ENCODE measurements at places on chromosomes 1 and 21.

- no peak for DNase-seq
Measured at GRCh38 chr1:66275083-66275482, 258.9 kb upstream of the SGIP1 start.

GRCh38 chr1:218669431-218669830 lies 324.3 kb downstream of the TGFB2 start:
- no peak for DNase-seq

- DNase-seq = no peak
Measured at GRCh38 chr1:205593532-205593931, 38.3 kb downstream of the ELK4 start.

DNA sequence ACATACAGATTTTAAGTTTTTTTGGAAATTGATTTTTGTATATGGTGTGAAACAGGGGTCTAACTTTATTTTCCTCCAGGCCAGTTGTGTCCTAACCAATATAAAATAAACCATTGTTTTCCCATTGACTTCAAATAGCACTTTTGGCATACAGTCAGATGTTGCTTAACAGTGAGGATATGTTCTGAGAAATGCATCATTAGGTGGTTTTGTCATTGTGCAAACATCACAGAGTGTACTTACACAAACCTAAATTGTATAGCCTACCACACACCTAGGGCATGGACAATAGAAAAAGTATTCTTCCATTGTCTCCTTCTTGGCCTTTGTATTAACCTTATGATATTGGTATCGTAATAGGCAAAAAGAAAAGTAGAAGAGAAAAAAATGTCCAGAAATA lies 37.4 kb upstream of the DISP1 start:
- no peak for DNase-seq

GRCh38 chr1:71196685-71197084 lies 115.8 kb upstream of the ZRANB2 start:
- DNase-seq = no peak

DNA sequence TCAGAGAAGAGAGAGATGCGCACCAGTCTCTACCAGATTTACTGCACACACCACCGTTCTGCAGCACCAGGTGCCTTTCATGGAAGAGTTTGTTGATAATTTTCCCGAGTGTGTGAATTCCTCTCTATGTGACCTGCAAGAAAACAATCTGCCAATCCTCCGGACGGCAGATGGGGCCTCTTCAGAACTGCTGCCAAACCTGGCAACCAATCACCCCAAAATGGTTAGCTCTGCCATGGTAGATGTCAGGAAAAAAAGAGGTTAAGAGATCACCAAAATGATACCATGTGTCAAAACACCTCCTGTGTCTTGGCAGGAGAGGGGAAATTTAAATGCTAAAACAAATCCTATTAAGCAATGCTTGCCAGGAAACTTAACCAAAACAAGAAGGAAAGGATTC lies 96.5 kb downstream of the DAB1 start:
- no peak for DNase-seq

GRCh38 chr1:36083635-36084496 lies at the start of gene TEKT2:
TSS of gene TEKT2 (plus strand) at chr1:36084094. CDS start at chr1:36084922, 828 bp downstream.
- DNase-seq = no peak

- no peak for DNase-seq
Measured at GRCh38 chr1:53448241-53448841, 10.9 kb upstream of the DMRTB1 start.

- DNase-seq = no peak
Measured at GRCh38 chr1:231566496-231566895, 38.0 kb downstream of the TSNAX start.

DNA sequence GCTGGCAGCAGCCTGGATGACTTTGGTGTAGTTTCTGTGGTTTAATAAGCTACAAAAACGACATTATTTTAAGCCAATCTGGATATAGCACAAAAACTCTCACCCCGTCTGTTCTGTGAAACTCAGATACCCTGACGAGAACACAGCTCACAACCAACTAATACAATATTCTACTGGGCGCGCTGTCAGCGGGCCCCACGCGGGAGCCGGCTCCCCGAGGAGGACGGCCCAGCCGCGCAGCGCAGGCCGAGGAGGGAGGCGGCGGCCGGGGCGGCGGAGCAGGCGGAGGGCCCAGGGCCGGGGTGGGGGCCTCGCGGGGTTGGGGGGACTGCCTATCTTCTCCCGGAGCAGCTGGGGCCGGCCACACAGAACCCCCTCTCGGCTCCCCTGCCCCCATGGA lies 87.2 kb upstream of the POU3F1 start:
- no peak for DNase-seq

- DNase-seq = no peak
Measured at GRCh38 chr1:12565094-12565965, 52.7 kb downstream of the DHRS3 start.

GRCh38 chr1:72178266-72178665 lies 104.1 kb downstream of the NEGR1 start:
- no peak for DNase-seq

GRCh38 chr1:5601516-5601915 lies 390.7 kb downstream of the NPHP4 start:
- DNase-seq = no peak

DNA sequence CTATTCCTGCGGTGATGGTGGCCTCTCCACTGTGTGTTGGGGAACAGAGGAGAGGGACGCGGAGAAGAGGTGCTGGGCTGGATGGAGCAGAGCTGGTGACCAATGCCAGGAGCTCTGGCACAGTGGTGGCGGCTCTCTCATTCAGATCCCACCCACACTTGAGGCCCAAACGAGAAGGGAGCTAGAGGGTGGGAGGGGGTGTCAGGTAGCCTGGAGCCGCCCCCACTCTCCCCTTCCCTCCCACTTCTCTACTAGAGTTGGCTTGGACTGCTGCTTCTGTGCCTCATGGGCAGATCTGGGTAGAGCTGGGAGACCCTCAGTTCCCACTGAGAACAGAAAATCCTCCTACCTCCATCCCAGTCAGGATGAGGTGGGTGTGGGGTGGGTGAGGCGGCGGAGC lies 3.5 kb downstream of the TTC39A start:
- DNase-seq = no peak

GRCh38 chr1:226814751-226815537 lies 55.5 kb upstream of the PSEN2 start:
- peak; percentile 60 for DNase-seq

Measured in Right ventricle myocardium superior (tissue), 1 donor.